ENCODE measurements at places on chromosomes 5 and 9. TPM values are rescaled to one million over a fixed set of nuclear protein-coding genes. Genes with fewer than 3 reads are reported as not detected.

Gene IL17B
- total RNA-seq: 0.60 TPM

DNA sequence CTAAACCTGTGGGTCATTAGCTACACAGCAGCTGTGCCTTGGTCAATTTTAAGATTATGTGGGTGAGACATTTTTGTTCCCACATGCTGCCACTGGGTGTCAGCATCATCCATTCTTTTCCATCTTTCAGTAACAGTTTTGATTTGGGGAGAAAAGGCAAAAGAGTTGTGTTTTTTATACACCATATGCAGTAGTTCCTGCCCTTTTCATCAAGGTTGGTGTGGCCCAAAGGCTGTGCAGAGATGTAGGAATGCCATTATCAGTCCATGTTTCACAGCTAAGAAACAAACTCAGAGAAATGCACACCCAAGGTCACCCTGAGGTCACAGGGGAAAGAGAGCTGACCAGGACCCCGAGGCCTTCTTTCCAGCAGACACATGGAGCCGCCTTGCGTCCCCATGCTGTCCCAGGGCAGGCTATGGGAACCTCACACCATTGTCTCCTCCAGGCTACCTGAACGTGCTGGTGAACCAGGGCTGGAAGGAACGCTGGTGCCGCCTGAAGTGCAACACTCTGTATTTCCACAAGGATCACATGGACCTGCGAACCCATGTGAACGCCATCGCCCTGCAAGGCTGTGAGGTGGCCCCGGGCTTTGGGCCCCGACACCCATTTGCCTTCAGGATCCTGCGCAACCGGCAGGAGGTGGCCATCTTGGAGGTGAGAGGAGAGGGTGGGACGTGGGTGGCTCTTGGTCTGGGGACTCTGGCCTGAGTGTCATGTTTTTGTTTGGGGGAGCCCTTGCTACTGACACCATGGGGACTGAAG lies 27.8 kb upstream of the GRPEL2 start:
- H3K36me3 ChIP-seq: no peaks in the 10 kb centered on the region
- no peaks in the 10 kb centered on the region for H3K27me3 ChIP-seq
- no peak overlapping the region for H3K27ac ChIP-seq
- no peak overlapping the region for H3K4me3 ChIP-seq

Gene F12
- total RNA-seq: 3.0 TPM

GRCh38 chr5:140801494-140801841 lies 611 bp downstream of the PCDHA3 start:
- no peaks in the 10 kb centered on the region for H3K27me3 ChIP-seq
- H3K27ac ChIP-seq: no peak overlapping the region
- H3K4me1 ChIP-seq: no peaks in the 10 kb centered on the region
- no peak overlapping the region for H3K4me3 ChIP-seq

- no peak overlapping the region for H3K4me3 ChIP-seq
- no peak overlapping the region for H3K27ac ChIP-seq
- no peaks in the 10 kb centered on the region for H3K36me3 ChIP-seq
- no peaks in the 10 kb centered on the region for H3K27me3 ChIP-seq
- no peak for DNase-seq
These were observed 51.4 kb upstream of the GRHPR start for GRCh38 chr9:37370968-37371563.

Gene UBAP1
- 60.8 TPM for total RNA-seq

- peak overlapping the region; percentile 31 for H3K4me3 ChIP-seq
- H3K4me1 ChIP-seq: no peaks in the 10 kb centered on the region
- peaks cover 88% of the 10 kb centered on the region for H3K27me3 ChIP-seq
- no peak overlapping the region for H3K27ac ChIP-seq
- H3K36me3 ChIP-seq: no peaks in the 10 kb centered on the region
These were observed 2.4 kb upstream of the DMRT2 start for GRCh38 chr9:1047591-1048230.

- H3K4me1 ChIP-seq: peaks cover 19% of the 10 kb centered on the region
- no peaks in the 10 kb centered on the region for H3K27me3 ChIP-seq
- DNase-seq: peak; percentile 90
- peak overlapping the region; percentile 67 for H3K4me3 ChIP-seq
These were observed 226.9 kb downstream of the SMARCA2 start for GRCh38 chr9:2241836-2242741.

Gene IFNB1
- total RNA-seq: 3.2 TPM

- no peak overlapping the region for H3K27ac ChIP-seq
- no peaks in the 10 kb centered on the region for H3K27me3 ChIP-seq
- peaks cover 12% of the 10 kb centered on the region for H3K4me1 ChIP-seq
- H3K36me3 ChIP-seq: no peaks in the 10 kb centered on the region
These were observed 115.8 kb upstream of the SLIT3 start for GRCh38 chr5:169416583-169417196.

Gene FOXD4L3
- not detected for total RNA-seq

GRCh38 chr5:61344187-61344944 lies 12.3 kb downstream of the ZSWIM6 start:
- no peaks in the 10 kb centered on the region for H3K4me1 ChIP-seq
- DNase-seq: no peak
- no peaks in the 10 kb centered on the region for H3K36me3 ChIP-seq
- no peaks in the 10 kb centered on the region for H3K27me3 ChIP-seq
- H3K27ac ChIP-seq: no peak overlapping the region
- H3K4me3 ChIP-seq: no peak overlapping the region

Gene IL11RA
- total RNA-seq: 22.2 TPM

Gene PTPN3
- 1.1 TPM for total RNA-seq

DNA sequence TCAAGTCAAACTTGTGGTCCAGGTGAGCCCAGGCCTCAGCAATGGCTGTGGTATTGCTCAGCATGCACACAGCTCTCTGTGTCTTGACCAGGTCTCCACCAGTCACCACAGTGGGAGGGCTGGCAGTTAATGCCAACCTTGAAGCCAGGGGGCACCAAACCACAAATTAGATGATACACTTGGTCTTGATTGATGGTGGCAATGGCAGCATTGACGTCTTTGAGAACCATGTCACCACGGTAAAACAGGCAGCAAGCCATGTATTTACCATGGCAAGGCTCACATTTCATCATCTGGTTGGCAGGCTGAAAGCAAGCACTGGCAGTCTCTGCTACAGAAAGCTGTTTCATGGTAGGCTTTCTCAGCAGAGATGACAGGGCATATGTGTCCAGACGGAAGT lies 40.0 kb downstream of the NIM1K start:
- H3K4me1 ChIP-seq: no peaks in the 10 kb centered on the region
- no peak for DNase-seq
- no peaks in the 10 kb centered on the region for H3K36me3 ChIP-seq
- H3K4me3 ChIP-seq: no peak overlapping the region

GRCh38 chr5:56164376-56164775 lies 68.8 kb downstream of the ANKRD55 start:
- no peak overlapping the region for H3K27ac ChIP-seq
- peaks cover 15% of the 10 kb centered on the region for H3K4me1 ChIP-seq
- H3K36me3 ChIP-seq: no peaks in the 10 kb centered on the region
- DNase-seq: no peak
- H3K4me3 ChIP-seq: no peak overlapping the region

GRCh38 chr5:143338658-143339366 lies 64.7 kb downstream of the NR3C1 start:
- peaks cover 4% of the 10 kb centered on the region for H3K4me1 ChIP-seq
- peak; percentile 33 for DNase-seq
- H3K27ac ChIP-seq: no peak overlapping the region

DNA sequence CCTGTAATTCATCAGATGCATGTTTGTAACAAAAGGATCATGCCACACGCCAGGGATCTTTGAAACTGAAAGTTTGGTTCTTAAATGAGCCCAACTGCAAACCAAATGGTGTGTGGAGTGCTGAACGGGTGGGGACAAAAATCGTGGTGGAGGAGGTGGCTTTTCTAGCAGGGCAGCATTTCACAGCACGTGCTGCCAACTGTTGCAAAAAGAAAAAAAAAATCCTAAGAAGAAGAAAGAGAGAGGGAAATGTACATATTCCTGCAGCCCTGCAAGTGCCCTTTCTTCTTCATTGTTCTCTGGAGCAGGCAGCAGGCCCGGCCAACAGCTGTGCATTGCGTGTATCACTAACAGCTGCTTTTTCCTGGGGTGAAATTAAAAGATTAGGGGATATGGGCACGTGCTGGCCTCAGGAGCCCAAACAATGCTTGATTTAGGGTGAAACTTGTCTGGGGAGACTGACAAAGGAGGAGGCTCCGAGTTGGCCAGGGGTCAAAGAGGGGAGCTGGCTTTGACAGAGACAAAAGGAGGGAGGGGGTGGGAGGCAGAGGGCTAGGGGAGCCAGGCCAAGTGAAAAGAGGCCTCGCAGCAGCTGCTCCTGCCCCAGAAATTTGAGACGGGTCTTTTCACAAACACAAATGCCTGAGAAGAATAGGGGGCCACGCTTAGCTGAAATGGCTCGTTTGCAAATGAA lies 73.0 kb downstream of the GADD45G start:
- peaks cover 14% of the 10 kb centered on the region for H3K27me3 ChIP-seq
- H3K36me3 ChIP-seq: no peaks in the 10 kb centered on the region
- H3K27ac ChIP-seq: no peak overlapping the region
- H3K4me3 ChIP-seq: no peak overlapping the region
- no peak for DNase-seq

Gene TLX3
- total RNA-seq: not detected

GRCh38 chr5:111993242-111993641 lies 236.2 kb upstream of the NREP start:
- H3K4me3 ChIP-seq: no peak overlapping the region
- DNase-seq: no peak
- H3K4me1 ChIP-seq: peaks cover 9% of the 10 kb centered on the region
- no peaks in the 10 kb centered on the region for H3K36me3 ChIP-seq

GRCh38 chr5:139763930-139764791 lies 31.4 kb upstream of the PSD2 start:
- H3K4me1 ChIP-seq: peaks cover 12% of the 10 kb centered on the region
- peaks cover 3% of the 10 kb centered on the region for H3K27me3 ChIP-seq
- no peak overlapping the region for H3K4me3 ChIP-seq
- no peak for DNase-seq
- no peak overlapping the region for H3K27ac ChIP-seq
- H3K36me3 ChIP-seq: no peaks in the 10 kb centered on the region

Gene RBM27
- total RNA-seq: 21.1 TPM

DNA sequence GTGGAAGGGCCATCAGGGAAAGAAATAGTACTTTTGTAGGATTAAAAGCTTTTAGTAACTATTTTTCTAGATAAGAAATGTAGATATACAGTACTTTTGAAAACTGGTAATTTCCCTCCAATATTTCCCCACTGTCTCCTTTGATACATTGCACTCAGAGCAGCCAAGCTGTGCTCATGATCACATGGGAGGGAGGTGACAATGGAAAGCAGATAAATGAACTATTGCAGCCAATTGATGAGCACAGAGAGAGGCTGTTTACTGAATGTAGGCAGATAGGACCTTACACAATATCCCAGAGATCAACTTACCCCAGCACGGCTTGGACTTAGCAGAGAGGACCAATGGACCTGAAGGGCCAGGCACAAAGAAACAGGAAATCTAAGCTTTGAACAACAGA lies 178.0 kb upstream of the NREP start:
- DNase-seq: no peak
- peaks cover 34% of the 10 kb centered on the region for H3K4me1 ChIP-seq
- H3K36me3 ChIP-seq: no peaks in the 10 kb centered on the region
- no peak overlapping the region for H3K27ac ChIP-seq

GRCh38 chr5:39437467-39437866 lies 12.7 kb upstream of the DAB2 start:
- H3K4me1 ChIP-seq: no peaks in the 10 kb centered on the region
- no peak overlapping the region for H3K27ac ChIP-seq
- H3K27me3 ChIP-seq: no peaks in the 10 kb centered on the region
- no peak overlapping the region for H3K4me3 ChIP-seq
- H3K36me3 ChIP-seq: no peaks in the 10 kb centered on the region

DNA sequence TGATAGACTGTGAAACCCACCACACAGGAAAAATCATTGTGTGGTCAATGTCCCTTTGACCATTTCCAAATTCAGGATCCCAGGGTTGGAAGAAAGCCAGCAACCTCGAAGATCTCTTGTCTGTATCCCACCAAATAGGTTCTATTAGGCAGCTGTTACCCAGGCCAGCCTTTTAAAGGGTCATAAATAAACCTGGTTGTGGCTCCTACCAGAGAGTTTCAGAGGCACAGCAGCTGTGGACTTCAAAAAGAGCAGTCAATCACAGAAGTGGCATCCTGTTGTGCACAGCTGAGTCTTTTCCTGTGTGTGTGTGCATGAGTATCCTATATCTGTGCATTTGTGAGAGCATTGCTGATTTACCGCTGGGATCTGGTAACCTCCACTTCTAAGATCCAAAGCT lies 23.7 kb upstream of the OR2S2 start:
- no peak overlapping the region for H3K27ac ChIP-seq
- H3K36me3 ChIP-seq: no peaks in the 10 kb centered on the region
- no peaks in the 10 kb centered on the region for H3K4me1 ChIP-seq
- peaks cover 7% of the 10 kb centered on the region for H3K27me3 ChIP-seq
- H3K4me3 ChIP-seq: no peak overlapping the region

DNA sequence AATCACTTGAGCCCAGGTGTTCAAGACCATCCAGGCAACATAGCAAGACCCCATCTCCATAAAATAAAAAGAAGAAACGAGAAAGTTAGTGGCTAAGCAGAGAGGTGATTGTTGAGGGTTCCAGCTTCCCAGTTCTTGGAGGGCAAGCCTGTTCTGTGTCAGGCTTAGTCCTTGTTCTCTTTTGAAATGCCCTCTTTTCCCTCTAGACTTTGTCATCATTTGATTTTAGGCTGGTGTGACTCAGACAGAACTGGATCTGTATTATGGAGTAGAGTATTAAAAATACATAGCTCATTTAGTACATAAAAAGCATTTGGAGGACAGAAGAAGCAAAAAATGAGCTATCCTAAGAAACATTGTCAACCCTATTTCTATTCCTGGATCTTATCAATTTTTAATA lies 159.4 kb downstream of the CD180 start:
- peaks cover 28% of the 10 kb centered on the region for H3K4me1 ChIP-seq
- DNase-seq: no peak
- H3K27me3 ChIP-seq: no peaks in the 10 kb centered on the region
- H3K36me3 ChIP-seq: no peaks in the 10 kb centered on the region
- H3K4me3 ChIP-seq: no peak overlapping the region
- no peak overlapping the region for H3K27ac ChIP-seq

DNA sequence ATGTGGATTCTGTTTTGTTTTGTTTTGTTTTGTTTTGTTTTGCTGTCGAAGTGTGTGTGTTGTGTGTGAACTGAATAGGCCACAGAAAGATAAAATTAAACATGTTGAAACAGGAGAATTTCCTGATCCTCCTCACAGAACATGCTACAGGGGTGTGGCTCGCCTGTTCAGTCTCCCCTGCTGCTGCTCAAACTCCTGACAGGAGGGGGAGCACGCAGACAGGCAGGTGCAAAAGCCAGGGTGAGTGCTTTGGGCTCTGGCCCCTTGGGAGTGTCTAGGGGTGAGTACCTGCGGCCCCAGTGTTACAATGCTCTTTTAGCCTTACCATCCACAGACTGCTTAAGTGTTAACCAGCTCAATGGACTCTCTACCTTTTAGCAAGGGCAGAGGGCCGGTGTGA lies 473.5 kb downstream of the MAT2B start:
- no peaks in the 10 kb centered on the region for H3K4me1 ChIP-seq
- no peak overlapping the region for H3K27ac ChIP-seq
- H3K36me3 ChIP-seq: no peaks in the 10 kb centered on the region

DNA sequence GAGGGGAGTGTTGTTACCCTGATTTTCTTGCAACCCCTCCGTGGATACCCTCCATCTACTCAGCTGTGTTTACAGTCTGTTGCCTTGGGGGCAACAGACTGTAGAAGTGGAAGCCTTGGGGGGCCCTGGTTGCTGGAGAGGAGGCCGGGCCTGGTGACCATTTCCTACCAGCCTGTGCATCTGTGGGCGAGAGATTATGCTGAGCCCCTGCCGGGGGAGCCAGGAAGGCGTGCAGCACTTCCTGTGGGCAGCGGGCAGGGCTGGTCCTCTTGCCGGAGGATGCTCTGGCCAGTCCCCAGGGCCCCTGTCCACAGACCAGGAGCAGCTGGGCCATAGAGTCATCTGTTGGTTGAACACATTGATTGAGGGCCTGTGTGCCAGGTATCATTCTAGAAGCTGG lies 11.1 kb downstream of the ERGIC1 start:
- no peak overlapping the region for H3K4me3 ChIP-seq
- no peak overlapping the region for H3K27ac ChIP-seq
- H3K27me3 ChIP-seq: no peaks in the 10 kb centered on the region
- peaks cover 6% of the 10 kb centered on the region for H3K4me1 ChIP-seq
